B cell (primary cell): ENCODE measurements at places on chromosomes 6 and 20. TPM values are rescaled to one million over a fixed set of nuclear protein-coding genes. Genes with fewer than 3 reads are reported as not detected.

NKAIN4 gene
- polyA plus RNA-seq, result not detected in 2 replicates

GRM1 gene
- not detected in 2 replicates for polyA plus RNA-seq

PRR18 gene
- 0.03 TPM in 1 of 2 replicates, not detected in the other for polyA plus RNA-seq

RBPJL gene
- not detected in 2 replicates for polyA plus RNA-seq

FRMD1 gene
- polyA plus RNA-seq, result not detected in 2 replicates

DNA sequence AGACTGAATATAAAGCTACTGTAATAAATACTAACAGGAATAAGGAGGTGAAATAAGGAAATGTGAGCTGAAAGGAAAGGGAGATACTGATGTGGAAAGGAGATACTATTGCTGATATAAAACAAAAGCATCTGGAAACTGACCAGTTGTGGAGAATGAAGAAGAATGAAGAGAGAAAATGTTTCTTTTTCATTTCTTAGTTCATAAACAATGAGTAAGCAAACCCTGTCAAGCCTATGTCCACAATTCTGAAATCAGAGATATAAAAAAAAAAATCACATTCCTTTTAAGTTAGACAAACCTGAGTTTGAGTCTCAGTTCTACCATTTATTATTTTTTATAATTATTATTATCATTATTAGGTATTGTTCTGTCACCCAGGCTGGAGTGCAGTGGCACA, 121.6 kb upstream of the GJE1 start:
- DNase-seq, result no peak

DNA sequence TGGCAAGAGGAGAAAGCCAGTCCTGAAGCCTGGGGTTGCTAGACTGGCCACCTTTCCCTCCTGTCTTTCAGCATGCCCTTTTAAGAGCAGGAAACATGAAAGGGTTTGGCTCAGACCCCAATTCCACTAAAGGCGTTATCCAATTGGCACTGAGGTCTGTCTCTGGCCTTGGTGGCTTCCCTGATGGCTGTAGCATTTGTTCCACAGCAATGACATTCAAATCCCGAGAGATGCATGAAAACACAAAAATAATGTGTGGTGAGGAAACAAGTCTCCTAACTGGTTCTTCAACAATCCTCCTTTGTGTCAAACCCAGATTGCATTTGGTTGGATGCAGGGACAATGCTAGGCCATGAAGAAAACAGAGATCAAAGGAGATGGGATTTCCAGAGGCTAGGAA, 56.5 kb upstream of the ADTRP start:
- no peak for DNase-seq

- peak; percentile 30 for DNase-seq
Observed at GRCh38 chr6:37239950-37240713, 17.4 kb upstream of the TBC1D22B start.

DNA sequence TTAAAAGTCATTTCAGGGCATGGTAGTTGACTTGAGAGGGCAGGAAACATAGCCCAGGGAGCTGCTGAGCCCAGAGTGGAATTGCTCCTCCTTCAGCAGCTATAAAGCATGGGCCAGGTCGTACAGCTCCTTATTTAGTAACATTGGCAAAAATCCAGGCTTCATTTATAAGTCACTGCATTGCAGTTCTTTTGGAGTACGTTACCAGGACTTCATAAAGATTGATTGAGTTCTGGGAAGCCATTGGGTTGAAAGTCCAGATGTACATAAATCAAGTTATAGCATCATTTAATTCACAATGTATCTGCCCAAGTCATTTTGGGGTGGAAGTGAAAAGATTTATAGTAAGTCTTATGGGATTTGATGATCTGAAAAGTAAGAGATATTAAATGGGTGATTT, 53.0 kb upstream of the ANKEF1 start:
- DNase-seq, result no peak

GRCh38 chr6:25088513-25088912, 152.8 kb upstream of the RIPOR2 start:
- no peak for DNase-seq

GRCh38 chr20:49669601-49670189, 44.0 kb downstream of the B4GALT5 start:
- peak; percentile 52 for DNase-seq
